ENCODE measurements at places on chromosomes 2 and 18. TPM values are rescaled to one million over a fixed set of nuclear protein-coding genes. Genes with fewer than 3 reads are reported as not detected.

DNA sequence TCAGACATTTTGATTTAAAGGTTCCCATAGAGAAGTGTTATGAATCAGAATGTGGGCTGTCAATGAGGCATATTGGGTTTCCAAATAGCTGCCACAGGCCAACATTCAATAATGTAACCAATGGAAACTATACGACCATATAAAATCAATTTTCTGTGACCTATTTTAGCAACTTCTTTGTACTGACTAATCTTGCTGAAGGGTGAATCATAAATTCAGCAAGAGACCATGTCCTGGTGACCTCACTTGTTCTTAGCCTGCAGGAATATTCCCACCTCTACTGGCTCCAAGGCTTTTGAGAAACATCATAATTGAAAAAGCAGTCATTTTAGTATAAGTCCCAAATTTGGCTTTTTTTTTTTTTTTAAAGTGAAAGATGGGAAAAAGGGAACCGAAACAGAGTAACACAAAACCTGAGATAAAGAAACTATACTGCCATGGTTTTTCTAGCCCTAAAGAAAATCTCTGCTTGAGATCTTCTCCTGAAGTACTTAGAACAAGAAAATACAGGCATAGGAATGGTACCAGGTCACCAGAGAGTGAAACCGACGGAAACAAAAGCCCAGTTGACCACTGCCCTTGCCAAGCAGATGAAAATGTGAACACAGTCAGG, 32.1 kb downstream of the PLEKHM3 start:
- DNase-seq = no peak

GRCh38 chr2:28357055-28357454, 35.6 kb upstream of the FOSL2 start:
- DNase-seq = no peak

GRCh38 chr2:223852281-223852795, 15.0 kb upstream of the AP1S3 start:
- DNase-seq = no peak

DNA sequence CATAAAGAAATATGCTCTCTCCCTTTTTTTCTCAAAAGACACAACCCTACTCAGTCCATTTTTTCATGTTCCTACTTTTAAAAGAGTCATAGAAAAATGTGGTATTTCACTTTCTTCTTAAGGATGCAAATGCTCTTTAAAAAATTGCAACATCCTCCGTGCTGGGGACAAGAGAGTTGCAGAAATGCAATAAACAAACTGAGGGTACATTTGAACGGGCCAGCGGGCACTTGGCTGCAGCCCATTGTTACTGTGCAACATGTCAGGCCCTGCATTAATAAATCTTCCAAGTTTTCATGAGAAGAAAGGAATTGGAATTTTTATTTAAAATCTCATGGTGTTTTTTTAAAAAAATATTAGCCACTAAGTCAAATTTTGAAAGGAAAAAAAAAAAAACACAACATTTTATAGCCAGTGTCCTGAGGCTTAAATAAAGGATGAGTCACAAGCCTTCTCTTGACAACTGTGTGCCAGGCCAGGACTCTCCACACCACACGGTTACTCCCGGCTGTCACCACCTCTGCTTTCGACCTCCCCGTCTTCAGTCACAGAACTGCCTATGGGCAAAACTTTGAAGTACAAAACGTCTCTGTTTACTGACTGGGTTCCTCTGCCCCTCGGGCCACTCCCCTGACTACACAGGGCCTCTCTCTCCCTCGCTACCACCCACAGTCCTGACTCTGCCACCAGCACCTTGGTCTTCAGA, 57.5 kb upstream of the MFF start:
- no peak for DNase-seq

Gene FAHD2A
- 23.6 TPM for total RNA-seq
